ENCODE measurements at places on chromosomes 3 and 15. TPM values are rescaled to one million over a fixed set of nuclear protein-coding genes. Genes with fewer than 3 reads are reported as not detected.

The OXSR1 gene
- total RNA-seq, result 17.3 TPM

The PRR20G gene
- total RNA-seq, result not detected

The FGF7 gene
- 14.1 TPM for total RNA-seq

The ATP8B4 gene
- 1.4 TPM for total RNA-seq

The RTP2 gene
- total RNA-seq, result not detected

The C3orf22 gene
- not detected for total RNA-seq

The GPR171 gene
- total RNA-seq, result 9.7 TPM

The GRK7 gene
- total RNA-seq, result not detected

GRCh38 chr3:171116365-171116764, 89.8 kb upstream of the SLC2A2 start:
- H3K27me3 ChIP-seq, result no peaks in the 10 kb centered on the region
- H3K4me3 ChIP-seq, result no peak overlapping the region
- no peak overlapping the region for H3K27ac ChIP-seq
- DNase-seq, result no peak
- no peaks in the 10 kb centered on the region for H3K4me1 ChIP-seq
- H3K36me3 ChIP-seq, result no peaks in the 10 kb centered on the region

GRCh38 chr3:12467746-12468145, 16.5 kb upstream of the TSEN2 start:
- H3K4me3 ChIP-seq, result no peak overlapping the region
- no peak overlapping the region for H3K27ac ChIP-seq
- H3K36me3 ChIP-seq, result no peaks in the 10 kb centered on the region
- no peaks in the 10 kb centered on the region for H3K4me1 ChIP-seq
- H3K27me3 ChIP-seq, result no peaks in the 10 kb centered on the region

GRCh38 chr3:165346503-165346902, 150.3 kb upstream of the SLITRK3 start:
- H3K4me3 ChIP-seq, result no peak overlapping the region
- no peaks in the 10 kb centered on the region for H3K4me1 ChIP-seq
- no peak for DNase-seq
- no peaks in the 10 kb centered on the region for H3K27me3 ChIP-seq
- no peaks in the 10 kb centered on the region for H3K36me3 ChIP-seq

DNA sequence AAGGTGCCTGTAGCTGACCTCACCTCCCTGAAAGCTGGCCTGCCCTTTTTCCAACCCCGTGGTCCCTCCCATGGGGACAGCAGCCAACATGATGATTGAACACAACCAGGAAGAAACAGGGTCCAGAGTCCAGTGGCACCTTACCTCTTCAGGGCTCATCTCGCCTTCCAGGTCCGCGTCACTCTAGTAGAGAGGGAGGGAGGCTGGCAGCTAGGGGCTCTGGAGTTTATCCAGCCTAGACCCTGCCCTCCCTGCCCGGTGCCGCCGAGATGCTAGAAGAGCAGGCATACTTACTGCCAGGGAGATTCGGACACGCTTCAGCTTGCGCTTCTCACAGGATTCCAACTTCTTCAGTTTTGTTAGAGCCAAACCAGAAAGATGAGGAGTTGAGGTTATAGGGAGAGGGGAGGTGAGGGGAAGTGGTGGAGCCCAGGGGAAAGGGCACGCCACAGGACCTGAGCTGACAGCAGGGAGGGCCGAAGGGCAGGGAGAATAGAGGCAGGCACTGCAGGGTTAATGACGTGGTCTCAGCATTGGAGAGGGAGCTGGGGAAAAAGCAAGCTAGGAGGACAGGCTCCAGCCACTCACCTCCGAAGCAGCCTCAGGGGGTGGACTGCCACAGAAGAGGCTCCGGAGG, 9.1 kb downstream of the CLCN2 start:
- H3K4me3 ChIP-seq, result no peak overlapping the region
- H3K4me1 ChIP-seq, result no peaks in the 10 kb centered on the region
- DNase-seq, result no peak
- H3K27me3 ChIP-seq, result no peaks in the 10 kb centered on the region
- peak overlapping the region; percentile 68 for H3K27ac ChIP-seq

DNA sequence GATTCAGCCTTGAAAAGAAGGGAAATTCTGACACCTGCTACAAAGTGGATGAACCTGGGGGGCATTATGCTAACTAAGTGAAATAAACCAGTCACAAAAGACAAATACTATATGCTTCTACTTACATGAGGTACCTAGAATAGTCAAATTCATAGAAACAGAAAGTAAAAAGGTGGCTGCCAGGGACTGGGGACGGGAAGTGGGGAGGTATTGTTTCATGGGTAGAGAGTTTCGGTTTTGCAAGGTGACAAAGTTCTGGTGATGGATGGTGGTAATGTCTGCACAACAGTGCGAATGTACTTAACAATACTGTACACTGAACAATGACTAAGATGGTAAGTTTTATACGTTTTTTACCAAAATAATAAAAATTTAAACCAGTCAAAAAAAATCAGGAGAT, 4.8 kb downstream of the IDH2 start:
- no peaks in the 10 kb centered on the region for H3K27me3 ChIP-seq
- peak overlapping the region; percentile 66 for H3K27ac ChIP-seq
- peak; percentile 77 for DNase-seq
- peaks cover 13% of the 10 kb centered on the region for H3K4me1 ChIP-seq

GRCh38 chr3:188396251-188396650, 242.3 kb downstream of the LPP start:
- DNase-seq, result no peak
- peak overlapping the region; percentile 63 for H3K27ac ChIP-seq
- no peaks in the 10 kb centered on the region for H3K4me1 ChIP-seq
- no peaks in the 10 kb centered on the region for H3K36me3 ChIP-seq

- no peaks in the 10 kb centered on the region for H3K27me3 ChIP-seq
- H3K4me1 ChIP-seq, result no peaks in the 10 kb centered on the region
- no peaks in the 10 kb centered on the region for H3K36me3 ChIP-seq
- peak overlapping the region; percentile 29 for H3K4me3 ChIP-seq
Observed at GRCh38 chr3:152205097-152205593, 63.6 kb upstream of the MBNL1 start.

GRCh38 chr15:34304613-34305012, 33.0 kb downstream of the SLC12A6 start:
- no peak overlapping the region for H3K27ac ChIP-seq
- DNase-seq, result no peak
- H3K27me3 ChIP-seq, result no peaks in the 10 kb centered on the region
- H3K36me3 ChIP-seq, result no peaks in the 10 kb centered on the region
- no peak overlapping the region for H3K4me3 ChIP-seq
- H3K4me1 ChIP-seq, result no peaks in the 10 kb centered on the region

DNA sequence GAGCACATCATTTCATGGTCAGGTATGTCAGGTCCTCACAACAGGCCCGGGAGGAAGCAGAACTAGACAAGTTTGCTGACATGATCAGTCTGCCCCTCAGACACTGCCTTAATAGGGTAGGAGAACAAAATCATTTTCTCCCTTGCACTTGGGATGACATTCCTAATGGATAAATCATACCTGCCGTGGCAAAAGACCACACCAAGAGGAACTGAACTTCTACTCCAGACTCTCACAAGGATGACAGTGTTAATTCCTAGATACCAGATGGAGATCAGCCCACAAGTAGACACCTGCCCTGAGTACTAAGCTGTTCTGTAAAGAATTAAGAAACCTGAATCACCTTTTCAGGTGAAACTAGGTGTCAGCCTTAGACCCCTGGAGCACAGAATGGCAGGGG, 19.5 kb downstream of the SIAH2 start:
- H3K27ac ChIP-seq, result no peak overlapping the region
- no peaks in the 10 kb centered on the region for H3K36me3 ChIP-seq
- no peaks in the 10 kb centered on the region for H3K27me3 ChIP-seq
- H3K4me1 ChIP-seq, result peaks cover 52% of the 10 kb centered on the region
- H3K4me3 ChIP-seq, result no peak overlapping the region

- peak; percentile 73 for DNase-seq
- no peaks in the 10 kb centered on the region for H3K27me3 ChIP-seq
- no peaks in the 10 kb centered on the region for H3K36me3 ChIP-seq
- no peaks in the 10 kb centered on the region for H3K4me1 ChIP-seq
- H3K27ac ChIP-seq, result no peak overlapping the region
Observed at GRCh38 chr3:27714692-27715453, 7.2 kb downstream of the EOMES start.

DNA sequence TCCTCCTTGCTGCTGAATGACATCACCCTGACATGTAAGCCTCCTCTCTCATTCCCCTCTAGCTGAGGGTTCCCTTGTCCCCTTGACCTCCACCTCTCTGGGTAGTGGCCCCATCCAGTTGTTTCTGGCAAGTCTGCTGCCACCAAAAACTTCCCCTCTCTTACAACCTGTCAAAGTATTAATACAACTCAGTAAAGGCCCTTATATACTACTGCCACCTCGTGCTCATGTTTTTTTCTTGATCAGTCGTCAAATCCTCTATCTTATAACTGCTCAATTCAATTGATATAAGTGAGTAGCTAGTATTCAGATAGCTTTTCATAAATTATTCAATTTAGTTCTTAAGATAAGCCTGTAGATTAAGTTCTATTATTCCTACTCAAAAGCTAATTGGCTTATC, 249.6 kb downstream of the MBNL1 start:
- H3K27ac ChIP-seq, result no peak overlapping the region
- H3K36me3 ChIP-seq, result no peaks in the 10 kb centered on the region
- H3K27me3 ChIP-seq, result no peaks in the 10 kb centered on the region
- no peak overlapping the region for H3K4me3 ChIP-seq
- no peak for DNase-seq
- H3K4me1 ChIP-seq, result no peaks in the 10 kb centered on the region

GRCh38 chr3:156619376-156619775, 55.0 kb upstream of the TIPARP start:
- H3K27ac ChIP-seq, result no peak overlapping the region
- no peak for DNase-seq
- no peaks in the 10 kb centered on the region for H3K27me3 ChIP-seq
- no peak overlapping the region for H3K4me3 ChIP-seq
- H3K4me1 ChIP-seq, result no peaks in the 10 kb centered on the region

- H3K36me3 ChIP-seq, result peaks cover 34% of the 10 kb centered on the region
- no peak for DNase-seq
- H3K4me1 ChIP-seq, result peaks cover 9% of the 10 kb centered on the region
- H3K4me3 ChIP-seq, result no peak overlapping the region
Observed at GRCh38 chr3:14174483-14174882, 3.9 kb downstream of the XPC start.

DNA sequence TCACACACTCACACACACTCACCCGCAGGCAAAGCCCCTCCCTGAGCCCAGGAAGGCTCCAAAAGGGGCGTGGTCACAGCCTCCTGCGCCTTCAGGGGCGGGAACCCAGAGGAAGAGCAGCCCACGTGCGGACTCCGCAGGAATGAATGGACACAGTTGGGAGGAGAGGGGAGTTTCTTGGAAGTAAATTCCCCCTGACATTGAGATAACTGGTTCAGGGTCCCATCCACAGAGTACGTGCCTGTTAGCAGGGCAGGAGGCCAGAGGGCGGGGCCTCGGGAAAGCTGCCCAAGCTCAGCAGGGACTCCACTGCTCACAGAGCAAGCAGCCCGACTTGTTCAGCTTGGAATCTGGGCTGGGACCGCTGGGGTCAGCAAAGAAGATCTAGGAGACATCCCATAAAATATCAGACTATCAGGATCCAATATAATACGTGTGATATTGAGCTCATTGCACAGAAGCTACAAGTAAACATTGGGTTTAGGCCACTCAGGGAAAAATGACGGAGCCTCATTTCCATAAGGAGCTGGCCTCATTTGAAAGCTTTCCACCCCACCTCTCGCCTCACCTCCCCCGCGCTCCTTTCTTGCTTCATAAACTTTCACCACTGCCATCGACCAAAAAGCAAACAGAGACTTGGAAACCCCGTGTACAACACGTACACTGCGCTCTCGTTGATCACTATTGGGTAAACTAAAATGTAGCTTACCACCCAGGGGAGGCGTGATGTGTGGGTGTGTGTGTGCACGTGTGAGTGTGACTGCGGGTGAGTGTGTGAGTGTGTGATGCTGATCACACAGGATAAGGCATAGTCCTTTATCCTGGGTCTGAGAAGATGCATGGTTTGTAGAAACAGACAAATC, 36.0 kb downstream of the TM2D3 start:
- DNase-seq, result no peak
- no peak overlapping the region for H3K4me3 ChIP-seq
- no peaks in the 10 kb centered on the region for H3K36me3 ChIP-seq
- H3K27me3 ChIP-seq, result no peaks in the 10 kb centered on the region
- H3K4me1 ChIP-seq, result peaks cover 28% of the 10 kb centered on the region

DNA sequence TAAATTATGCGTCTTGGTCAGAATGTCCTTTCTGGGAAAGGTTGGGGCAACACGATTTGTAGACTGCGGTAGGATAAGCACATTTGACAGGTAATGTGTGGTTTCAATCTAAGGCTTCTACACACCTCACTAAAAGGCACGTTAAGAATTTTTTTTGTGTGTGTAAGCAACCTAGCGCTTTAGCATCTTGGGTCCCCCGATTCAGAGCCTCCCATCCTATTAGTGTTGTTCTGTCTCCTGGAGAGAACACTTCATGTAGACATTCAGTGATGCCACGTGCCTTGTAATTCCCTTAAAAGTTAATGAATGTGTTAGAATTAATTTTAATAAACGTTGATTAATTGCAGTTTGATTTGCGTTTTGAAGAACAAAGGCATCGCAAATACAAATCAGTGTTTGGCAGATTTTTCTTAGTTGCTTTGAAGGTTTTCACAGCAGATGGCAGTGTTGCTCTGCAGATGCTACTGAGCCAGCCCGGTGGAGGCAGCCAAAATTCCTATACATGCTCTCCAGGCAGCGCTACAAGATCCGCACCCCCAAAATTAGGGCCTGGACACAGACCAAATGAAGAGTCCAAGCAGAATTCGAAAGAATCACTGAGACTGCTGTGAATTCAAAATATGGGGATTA, 63.5 kb downstream of the OTOL1 start:
- H3K4me1 ChIP-seq, result no peaks in the 10 kb centered on the region
- no peak for DNase-seq
- no peaks in the 10 kb centered on the region for H3K36me3 ChIP-seq
- no peaks in the 10 kb centered on the region for H3K27me3 ChIP-seq

DNA sequence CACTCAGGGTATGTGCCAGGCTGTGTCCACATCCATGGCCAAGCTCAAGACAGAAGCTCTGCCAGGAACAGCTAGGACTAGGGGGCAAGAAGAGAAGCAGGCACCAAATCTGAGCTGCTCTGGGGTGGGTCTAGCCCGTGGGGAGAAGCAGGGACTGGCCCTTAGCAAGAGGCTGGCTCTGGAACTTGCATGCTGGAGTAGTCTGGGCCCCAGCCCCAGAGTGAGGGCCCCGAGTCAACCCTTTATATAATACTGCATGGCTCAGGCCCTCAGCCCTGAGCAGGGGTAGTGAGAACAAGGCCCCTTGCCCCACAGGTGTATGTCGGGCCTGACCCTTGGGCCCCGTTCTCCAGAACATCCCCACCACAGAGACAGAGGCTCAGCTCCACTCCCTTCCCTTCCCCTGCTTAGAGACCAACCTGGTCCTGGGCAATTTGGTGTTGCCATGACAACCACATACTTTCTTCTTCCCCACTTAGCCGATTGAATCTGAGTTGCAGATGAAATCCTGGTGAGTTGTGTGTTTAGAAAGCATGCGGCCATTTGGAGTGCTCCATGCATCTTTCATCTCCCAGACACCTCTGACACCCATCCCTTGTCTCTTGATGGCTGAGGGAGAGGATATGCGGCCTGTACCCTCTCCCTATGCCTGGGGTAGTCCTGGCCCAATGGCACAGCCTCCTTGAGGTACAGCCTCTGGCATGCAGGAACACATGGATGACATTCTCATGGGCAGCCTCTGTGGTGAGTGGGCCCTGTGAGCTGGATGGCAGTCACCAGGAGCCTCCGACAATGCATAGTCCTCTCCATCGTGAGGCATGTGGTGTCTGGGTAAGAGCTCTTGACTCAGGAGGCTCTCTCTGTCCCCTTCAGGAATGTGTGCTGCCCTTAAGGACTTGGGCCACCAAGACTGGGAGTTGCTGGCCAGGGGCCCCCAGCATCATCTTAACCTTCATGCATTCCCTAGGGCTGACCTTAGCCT, 29.2 kb upstream of the SFMBT1 start:
- peaks cover 3% of the 10 kb centered on the region for H3K4me1 ChIP-seq
- H3K27ac ChIP-seq, result no peak overlapping the region
- no peaks in the 10 kb centered on the region for H3K36me3 ChIP-seq
- no peak overlapping the region for H3K4me3 ChIP-seq

- H3K27me3 ChIP-seq, result no peaks in the 10 kb centered on the region
- H3K4me3 ChIP-seq, result no peak overlapping the region
Observed at GRCh38 chr3:134320749-134321148, 53.5 kb downstream of the AMOTL2 start.
